EH (cell line): ENCODE measurements at places on chromosomes 7 and 10.

- no peak for DNase-seq
These were observed 77.2 kb downstream of the C7orf25 start for GRCh38 chr7:42834676-42835075.

DNA sequence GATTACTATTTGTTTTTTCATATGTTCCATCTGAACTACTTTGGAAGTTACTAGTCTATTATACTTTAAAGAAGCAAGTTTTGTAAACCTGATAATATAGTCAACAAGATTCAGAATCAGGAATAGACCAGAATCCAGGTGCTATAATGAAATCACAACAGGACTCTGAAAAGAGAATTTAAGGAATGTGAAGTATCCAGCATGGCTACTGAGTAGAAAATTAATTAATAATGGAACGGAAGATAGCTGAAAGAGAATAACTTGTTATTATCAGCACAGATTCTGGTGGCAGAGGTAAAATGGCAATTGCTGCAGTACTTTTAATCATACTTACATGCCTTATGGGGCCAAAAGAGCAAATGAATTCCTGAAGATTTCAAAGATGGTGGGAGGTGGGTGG is 43.1 kb upstream of the CHCHD3 start:
- DNase-seq = no peak

- DNase-seq = no peak
These were observed 620.4 kb downstream of the GALNT17 start for GRCh38 chr7:71752171-71752935.

DNA sequence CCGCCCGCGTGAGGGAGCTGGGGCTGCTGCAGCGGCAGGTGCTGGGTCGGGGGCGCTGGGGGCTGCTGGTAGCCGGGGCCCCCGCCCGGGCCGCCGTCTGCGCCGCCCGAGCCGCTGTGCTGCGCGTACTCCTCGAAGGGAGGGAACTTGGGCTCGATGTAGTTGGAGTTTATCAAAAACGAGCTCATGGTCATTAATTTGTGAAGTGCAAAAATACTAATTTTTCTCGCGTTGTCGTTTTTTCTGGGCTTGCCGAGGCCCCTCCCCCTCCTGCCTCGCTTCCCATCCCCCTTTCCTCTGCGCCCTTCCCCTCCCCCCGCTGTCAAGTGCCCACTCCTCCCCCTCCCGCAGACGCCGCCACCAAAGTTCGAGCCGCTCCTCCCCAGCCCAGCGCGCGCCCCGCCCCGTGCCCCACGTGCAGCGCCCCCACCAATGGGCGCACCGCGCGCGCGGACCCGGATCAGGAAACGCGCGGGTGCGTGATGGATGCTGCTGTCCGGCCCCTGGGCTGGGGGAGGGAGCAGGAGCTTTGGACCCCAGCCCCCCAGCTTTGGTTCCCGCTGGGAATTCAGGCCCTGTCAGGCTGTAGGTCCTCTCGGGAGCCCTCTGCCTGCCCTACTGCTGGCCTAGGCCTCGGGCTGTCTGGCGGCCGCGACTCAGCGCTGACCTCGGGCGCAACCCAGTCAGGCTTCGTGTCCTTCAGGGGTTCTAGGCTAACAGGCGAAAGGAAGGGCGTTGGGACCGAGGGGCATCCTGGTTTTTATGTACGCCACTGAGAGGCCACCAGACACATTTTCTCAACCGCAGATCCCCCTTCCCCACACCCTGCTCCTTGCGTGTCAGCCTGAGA is at the start of gene HOXA4:
Gene HOXA4 (minus strand): TSS at position 218 of the 850 bp plus-strand sequence. CDS start 24 bp downstream, at position 194.
- DNase-seq = peak; percentile 90

- no peak for DNase-seq
These were observed 12.0 kb upstream of the NRCAM start for GRCh38 chr7:108468246-108468645.

- DNase-seq = no peak
These were observed 225.0 kb upstream of the FAM3C start for GRCh38 chr7:121620953-121621606.

GRCh38 chr7:140501966-140502365 is 22.7 kb upstream of the MKRN1 start:
- DNase-seq = no peak

GRCh38 chr10:43121444-43121843 is 16.8 kb upstream of the CSGALNACT2 start:
- no peak for DNase-seq

DNA sequence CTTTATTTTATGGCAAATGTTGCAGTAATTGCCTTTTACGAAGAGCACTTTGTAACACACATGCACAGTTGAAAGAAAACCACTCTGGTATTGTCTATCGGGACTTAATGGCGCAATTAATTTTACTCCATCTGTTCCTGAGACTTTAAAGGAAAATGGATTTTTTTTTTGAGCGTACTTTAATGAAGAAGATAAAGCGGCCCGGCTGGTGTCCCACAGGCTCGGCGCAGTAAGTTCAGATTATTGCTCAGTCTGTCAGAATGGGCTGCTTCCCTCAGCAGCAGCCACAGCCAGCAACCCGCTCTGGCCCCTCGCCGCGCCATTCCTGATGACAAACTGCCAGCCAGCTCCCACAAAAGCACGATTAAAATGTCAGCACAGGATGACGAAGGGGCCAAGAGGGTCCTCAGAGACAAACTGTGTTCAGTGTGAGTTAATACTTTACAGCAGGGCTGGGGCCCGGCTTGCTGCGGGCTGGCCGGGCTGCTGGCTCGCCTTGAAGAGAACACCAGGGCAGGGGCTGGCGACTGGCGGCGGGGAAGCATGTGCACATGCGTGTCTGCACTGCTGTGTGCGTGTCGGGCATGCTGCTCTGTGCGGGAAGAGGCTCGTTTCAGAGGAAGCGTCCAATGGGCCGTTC is 501.0 kb upstream of the GALNT17 start:
- DNase-seq = peak; percentile 60

- peak; percentile 89 for DNase-seq
These were observed 634.7 kb upstream of the AUTS2 start for GRCh38 chr7:68963552-68963951.

DNA sequence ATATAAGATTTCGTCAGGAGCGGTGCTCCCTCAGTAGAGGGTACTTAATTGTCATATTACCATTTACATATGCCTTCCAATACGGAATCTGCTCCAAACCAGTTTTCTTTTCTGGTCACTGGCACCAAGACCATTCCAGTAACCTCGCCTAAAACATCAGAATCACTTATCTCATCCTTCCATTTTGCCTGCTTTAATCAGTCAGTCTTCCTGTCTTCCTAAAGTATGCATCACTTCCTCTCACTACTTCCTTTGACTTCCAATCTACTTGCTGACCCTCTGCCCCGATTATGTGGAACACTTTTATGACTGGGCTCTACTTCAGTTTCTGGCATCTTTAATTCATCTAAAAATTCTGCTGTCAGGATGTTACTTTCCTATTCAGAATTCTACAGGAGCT is 33.5 kb downstream of the CUL2 start:
- DNase-seq = peak; percentile 31

- no peak for DNase-seq
These were observed 52.3 kb upstream of the TOMM7 start for GRCh38 chr7:22874904-22875303.

DNA sequence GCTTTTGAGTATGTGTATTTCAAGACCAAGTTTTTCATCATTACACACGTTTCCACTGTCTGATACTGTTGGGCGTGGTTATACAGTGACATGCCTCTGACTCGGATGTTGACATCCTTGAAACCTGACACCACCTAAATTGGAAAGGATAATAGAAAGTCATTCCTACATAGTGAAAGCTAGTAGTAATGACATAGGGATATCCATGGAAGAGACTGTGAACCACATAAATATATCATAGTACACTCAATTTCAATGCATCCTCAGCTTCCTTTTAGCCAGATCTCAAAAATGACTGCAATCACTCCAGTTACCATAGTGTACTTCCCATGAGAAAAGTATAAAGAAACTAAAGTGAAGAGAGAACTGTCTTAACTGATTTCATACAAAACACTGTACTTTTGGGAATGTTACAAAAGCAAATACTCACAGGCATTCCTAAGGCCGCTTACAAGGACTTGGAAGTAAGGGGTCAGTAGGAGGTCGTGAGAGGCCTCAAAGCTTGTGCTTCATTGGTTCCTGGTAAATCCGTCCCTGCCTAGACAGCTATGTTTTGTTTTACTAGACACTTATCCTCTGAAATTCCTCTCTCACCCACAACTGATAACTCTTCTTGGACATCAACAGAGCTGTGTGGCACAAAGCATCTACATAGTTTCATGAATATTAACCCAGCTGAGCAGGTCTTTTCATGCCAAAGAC is 71.8 kb upstream of the VWDE start:
- peak; percentile 13 for DNase-seq

DNA sequence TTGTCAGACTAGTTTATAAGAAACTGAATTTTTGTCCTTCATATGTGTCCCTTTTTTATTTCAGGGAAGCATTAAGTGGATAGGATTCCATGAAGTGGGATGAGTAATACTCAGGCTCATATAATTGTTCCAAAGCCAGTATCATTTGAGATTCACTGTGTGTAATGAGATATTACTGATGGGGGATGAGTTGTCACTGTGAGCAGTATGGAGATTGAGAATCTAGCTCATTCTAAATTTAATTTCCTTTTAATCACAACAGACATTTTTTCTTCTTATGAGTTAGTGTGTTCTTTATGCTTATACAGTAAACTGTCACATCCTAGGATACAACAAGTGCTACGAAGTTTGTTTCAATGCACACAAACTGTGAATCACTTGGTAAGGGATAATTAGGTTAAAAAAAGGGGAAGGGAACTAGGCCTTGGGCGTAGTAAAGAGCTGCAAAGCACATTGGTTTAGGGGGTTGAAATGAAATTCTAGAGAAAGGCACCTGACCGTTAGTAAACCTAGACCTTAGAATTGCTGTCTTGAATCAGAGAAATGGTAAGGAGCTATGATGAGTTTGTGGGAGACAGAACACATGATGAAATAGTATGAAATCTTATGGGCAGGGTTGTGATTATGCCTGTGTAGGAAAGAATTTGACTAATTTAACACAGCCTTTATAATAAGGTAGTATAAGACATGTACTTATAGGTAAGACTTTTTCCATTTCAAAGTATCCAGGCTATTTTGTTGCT is 153.4 kb downstream of the MLLT10 start:
- peak; percentile 59 for DNase-seq

- peak; percentile 84 for DNase-seq
These were observed 39.8 kb upstream of the ARL4A start for GRCh38 chr7:12647364-12648219.

- DNase-seq = peak; percentile 79
These were observed 4.8 kb downstream of the BTRC start for GRCh38 chr10:101358706-101359300.

GRCh38 chr7:122965306-122965705 is 30.2 kb downstream of the TAS2R16 start:
- DNase-seq = no peak

- no peak for DNase-seq
These were observed 634.2 kb downstream of the ANKRD7 start for GRCh38 chr7:118858651-118859149.

GRCh38 chr10:91901784-91902677 is 7.3 kb downstream of the FGFBP3 start:
- peak; percentile 93 for DNase-seq

GRCh38 chr10:93757136-93757535 is 600 bp upstream of the LGI1 start:
- DNase-seq = no peak

- DNase-seq = peak; percentile 47
These were observed 493.9 kb downstream of the PLXNA4 start for GRCh38 chr7:132082394-132082793.

GRCh38 chr10:100129424-100129823 is 47.8 kb upstream of the CPN1 start:
- no peak for DNase-seq

DNA sequence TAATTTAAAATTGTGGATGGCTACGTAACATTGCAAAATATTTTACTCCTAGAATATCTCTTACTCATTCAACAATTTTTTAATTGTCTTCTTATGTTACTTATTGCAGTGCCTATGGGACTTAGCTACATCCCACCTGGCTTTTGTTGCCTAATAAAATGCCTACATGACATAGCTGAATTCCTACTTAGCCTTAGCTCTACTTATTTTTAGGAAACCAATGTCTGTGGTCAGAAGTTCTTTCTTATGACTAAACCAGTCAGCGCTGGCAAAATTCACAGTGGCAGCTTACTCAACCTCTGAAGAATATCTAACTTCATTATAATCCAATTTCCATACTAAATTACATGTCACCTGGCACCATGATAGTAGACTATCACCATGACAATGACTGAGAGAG is 1612.4 kb upstream of the LRRTM3 start:
- DNase-seq = no peak

GRCh38 chr10:104806801-104807200 is 165.7 kb downstream of the SORCS3 start:
- DNase-seq = no peak
